ENCODE measurements at places on chromosomes 1 and 21. TPM values are rescaled to one million over a fixed set of nuclear protein-coding genes. Genes with fewer than 3 reads are reported as not detected.

DNA sequence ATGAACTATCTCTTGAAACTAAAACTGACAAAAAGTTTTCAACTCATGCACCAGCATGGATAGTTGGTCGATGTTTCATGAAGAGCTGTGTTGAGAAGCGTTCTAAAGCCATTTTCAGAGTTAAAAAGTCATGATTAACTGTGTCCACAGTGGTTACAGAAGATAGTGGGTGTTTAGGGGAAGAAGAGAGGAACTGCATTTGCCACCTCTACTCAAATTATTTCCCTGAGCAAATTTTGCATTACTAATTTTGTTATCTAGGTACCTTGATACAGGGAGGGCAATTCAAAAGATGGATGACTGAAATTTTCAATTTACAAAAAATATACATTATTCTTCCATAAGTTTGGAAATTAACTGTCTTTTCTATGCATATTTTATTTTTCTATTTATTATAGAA, 15.5 kb downstream of the SAMSN1 start:
- peaks cover 36% of the 10 kb centered on the region for H3K36me3 ChIP-seq
- no peak overlapping the region for H3K4me3 ChIP-seq
- H3K27ac ChIP-seq = peak overlapping the region; percentile 70
- no peak for DNase-seq
- peaks cover 72% of the 10 kb centered on the region for H3K4me1 ChIP-seq

- H3K36me3 ChIP-seq = peaks cover 45% of the 10 kb centered on the region
- peak overlapping the region; percentile 86 for H3K27ac ChIP-seq
- H3K4me1 ChIP-seq = peaks cover 87% of the 10 kb centered on the region
- DNase-seq = no peak
Measured at GRCh38 chr1:160741612-160742348, 2.7 kb downstream of the SLAMF7 start.

- no peak for DNase-seq
- H3K36me3 ChIP-seq = no peaks in the 10 kb centered on the region
- no peak overlapping the region for H3K27ac ChIP-seq
Measured at GRCh38 chr21:41957991-41958766, 4.4 kb upstream of the C2CD2 start.

DNA sequence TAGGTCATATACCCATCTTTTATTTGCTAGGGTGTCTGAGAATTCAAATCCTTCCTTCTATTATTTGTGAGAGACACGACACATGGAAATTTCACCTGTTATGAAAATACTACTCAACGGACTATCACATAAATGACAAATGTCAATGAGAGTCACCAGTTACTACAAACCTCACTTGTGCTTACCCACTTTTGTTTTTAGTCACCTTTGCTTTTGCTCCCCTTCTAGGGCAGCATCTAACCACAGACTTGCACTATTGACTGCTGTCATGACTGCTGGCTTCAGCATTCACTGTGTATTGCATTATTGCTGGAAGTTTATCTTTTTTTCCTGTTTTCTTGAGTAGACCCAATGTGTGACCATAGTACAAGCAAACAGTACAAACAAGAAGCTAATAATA, 1048.0 kb downstream of the PLA2G4A start:
- no peaks in the 10 kb centered on the region for H3K4me1 ChIP-seq
- H3K27ac ChIP-seq = no peak overlapping the region
- DNase-seq = no peak
- H3K27me3 ChIP-seq = no peaks in the 10 kb centered on the region
- H3K4me3 ChIP-seq = no peak overlapping the region

DNA sequence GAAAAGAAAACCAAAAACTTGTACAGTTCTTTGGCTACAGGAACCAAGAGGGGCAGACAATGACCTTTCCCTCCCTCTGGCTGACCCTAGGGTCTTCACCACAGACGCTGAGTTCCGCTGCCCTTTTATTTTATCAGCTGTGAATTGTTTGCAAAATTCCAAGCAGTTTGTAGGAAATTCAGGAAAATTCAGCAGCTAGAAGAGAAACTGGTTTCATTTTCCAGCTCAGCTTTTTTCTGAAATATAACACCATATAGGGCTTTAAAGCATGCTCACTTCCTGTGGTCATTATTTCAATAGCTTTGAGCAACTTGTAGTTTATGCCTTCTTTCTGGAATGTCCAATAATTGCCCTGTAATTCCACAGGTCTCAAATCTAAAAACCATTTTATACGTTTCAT, 5.5 kb upstream of the PIK3R3 start:
- no peak overlapping the region for H3K4me3 ChIP-seq
- H3K4me1 ChIP-seq = peaks cover 10% of the 10 kb centered on the region
- no peak overlapping the region for H3K27ac ChIP-seq
- peaks cover 30% of the 10 kb centered on the region for H3K27me3 ChIP-seq
- DNase-seq = no peak

GRCh38 chr1:12271033-12271432, 41.2 kb downstream of the VPS13D start:
- H3K36me3 ChIP-seq = peaks cover 30% of the 10 kb centered on the region
- H3K27ac ChIP-seq = no peak overlapping the region
- no peaks in the 10 kb centered on the region for H3K27me3 ChIP-seq
- no peak for DNase-seq
- no peak overlapping the region for H3K4me3 ChIP-seq

DNA sequence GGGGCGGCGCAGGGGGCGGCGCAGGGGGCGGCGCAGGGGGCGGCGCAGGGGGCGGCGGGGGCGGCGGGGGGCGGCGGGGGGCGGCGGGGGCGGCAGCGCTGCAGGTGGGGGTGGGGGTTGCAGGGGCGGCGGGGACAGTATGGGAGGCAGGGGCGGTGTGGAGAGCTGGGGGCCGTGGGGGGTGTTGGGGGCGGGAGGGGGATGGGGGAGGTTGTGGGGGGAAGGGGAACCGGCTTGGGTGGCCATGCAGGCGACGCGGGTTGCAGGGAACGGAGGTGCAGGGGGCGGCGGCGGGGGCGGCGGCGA, 13.0 kb upstream of the SLC19A1 start:
- H3K4me3 ChIP-seq = no peak overlapping the region
- peaks cover 33% of the 10 kb centered on the region for H3K4me1 ChIP-seq
- H3K27me3 ChIP-seq = peaks cover 2% of the 10 kb centered on the region
- DNase-seq = no peak
- H3K36me3 ChIP-seq = no peaks in the 10 kb centered on the region
- H3K27ac ChIP-seq = no peak overlapping the region

- H3K4me1 ChIP-seq = peaks cover 16% of the 10 kb centered on the region
- H3K36me3 ChIP-seq = peaks cover 3% of the 10 kb centered on the region
- H3K27me3 ChIP-seq = peaks cover 46% of the 10 kb centered on the region
- peak within 1 kb of the TSS; percentile 73 for H3K27ac ChIP-seq
Measured at GRCh38 chr1:237041795-237042525, at the start of gene RYR2. RYR2 (plus strand) TSS chr1:237042184; CDS start chr1:237042522, 338 bp downstream.

DNA sequence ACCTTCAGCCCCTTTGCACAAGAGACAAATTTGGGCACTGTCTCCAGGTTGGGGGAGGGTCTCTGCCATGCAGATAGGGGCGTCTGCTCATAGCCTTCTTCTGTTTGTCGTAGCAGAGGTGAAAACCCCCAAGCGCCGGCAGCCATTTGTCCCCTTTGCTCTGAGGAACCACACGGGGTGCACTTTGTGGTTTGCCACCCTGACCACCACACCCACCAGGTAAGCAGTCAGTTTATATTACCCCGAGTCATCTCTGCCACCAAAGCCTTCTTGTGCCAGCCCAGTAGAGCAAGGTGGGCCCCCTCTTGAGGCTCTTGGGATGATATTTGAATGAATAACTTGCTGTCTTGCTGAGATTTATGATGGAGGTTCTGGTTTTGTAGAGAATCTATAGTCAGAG, 111.8 kb downstream of the VPS13D start:
- peaks cover 48% of the 10 kb centered on the region for H3K4me1 ChIP-seq
- no peak overlapping the region for H3K4me3 ChIP-seq
- DNase-seq = no peak

DNA sequence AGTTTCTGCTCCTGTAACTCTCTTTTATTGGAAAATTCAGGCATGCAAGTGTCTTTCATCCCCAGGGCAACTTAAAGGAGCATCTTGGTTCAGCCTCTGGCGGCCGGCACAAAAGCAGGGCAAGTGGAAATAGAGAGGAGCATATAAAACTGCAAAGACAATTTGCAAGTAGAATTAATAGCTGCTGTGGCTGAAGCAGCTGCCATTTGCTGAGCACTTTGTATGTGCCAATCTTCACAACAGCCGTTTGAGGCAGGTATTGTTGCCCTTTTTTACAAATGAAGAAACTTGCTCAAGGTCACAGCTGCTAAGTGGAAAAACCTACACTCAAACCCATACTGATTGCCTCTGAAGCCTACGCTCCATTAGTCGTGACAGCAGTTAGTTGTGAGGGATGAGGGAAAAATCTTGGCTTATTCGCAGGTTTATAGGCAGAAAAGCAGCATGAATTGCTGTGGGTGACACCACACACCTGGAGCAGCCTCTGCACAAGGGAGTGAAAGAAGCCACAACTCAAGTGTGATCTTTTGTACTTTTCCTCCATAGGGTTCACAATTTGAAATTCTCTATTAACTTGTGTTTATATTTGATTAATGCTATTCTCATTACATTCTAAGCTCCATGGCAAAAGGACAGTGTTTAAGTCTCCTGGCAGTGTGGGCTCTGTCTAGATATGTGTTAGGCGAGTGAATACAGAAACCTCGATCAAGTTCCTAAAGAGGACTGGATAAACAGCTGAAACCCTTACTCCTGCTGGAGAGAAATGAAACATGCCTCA, 99.0 kb upstream of the BEND5 start:
- no peak overlapping the region for H3K27ac ChIP-seq
- no peak overlapping the region for H3K4me3 ChIP-seq
- no peak for DNase-seq
- no peaks in the 10 kb centered on the region for H3K36me3 ChIP-seq
- no peaks in the 10 kb centered on the region for H3K27me3 ChIP-seq

GRCh38 chr1:153615406-153615805, 719 bp downstream of the S100A14 start:
- no peak overlapping the region for H3K4me3 ChIP-seq
- no peaks in the 10 kb centered on the region for H3K27me3 ChIP-seq
- no peak for DNase-seq
- H3K4me1 ChIP-seq = no peaks in the 10 kb centered on the region
- no peaks in the 10 kb centered on the region for H3K36me3 ChIP-seq
- no peak overlapping the region for H3K27ac ChIP-seq

DNA sequence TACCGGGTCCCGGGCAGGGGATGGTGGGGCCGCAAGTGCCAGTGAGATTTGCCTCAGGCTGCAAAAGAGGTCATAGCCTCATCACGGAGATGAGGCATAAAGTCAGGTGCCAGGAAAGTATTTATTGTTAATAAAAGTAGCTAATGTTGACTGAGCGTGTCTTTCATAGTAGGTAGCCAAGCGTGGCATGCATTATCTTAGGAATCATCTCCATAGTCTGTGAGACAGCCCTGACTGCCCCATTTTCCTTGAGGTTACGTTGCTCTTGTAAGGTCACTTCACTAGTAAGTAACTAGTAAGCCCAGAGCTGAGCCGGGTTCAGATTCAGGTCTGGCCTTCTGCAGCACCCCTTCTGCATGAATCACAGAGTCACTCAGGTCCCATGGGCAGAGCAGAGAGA, 174.2 kb downstream of the CAMTA1 start:
- H3K27ac ChIP-seq = no peak overlapping the region
- no peak overlapping the region for H3K4me3 ChIP-seq
- no peaks in the 10 kb centered on the region for H3K36me3 ChIP-seq
- H3K4me1 ChIP-seq = peaks cover 7% of the 10 kb centered on the region
- DNase-seq = no peak

GRCh38 chr1:66439031-66439740, 94.8 kb upstream of the SGIP1 start:
- no peaks in the 10 kb centered on the region for H3K36me3 ChIP-seq
- no peaks in the 10 kb centered on the region for H3K27me3 ChIP-seq
- no peak for DNase-seq

DNA sequence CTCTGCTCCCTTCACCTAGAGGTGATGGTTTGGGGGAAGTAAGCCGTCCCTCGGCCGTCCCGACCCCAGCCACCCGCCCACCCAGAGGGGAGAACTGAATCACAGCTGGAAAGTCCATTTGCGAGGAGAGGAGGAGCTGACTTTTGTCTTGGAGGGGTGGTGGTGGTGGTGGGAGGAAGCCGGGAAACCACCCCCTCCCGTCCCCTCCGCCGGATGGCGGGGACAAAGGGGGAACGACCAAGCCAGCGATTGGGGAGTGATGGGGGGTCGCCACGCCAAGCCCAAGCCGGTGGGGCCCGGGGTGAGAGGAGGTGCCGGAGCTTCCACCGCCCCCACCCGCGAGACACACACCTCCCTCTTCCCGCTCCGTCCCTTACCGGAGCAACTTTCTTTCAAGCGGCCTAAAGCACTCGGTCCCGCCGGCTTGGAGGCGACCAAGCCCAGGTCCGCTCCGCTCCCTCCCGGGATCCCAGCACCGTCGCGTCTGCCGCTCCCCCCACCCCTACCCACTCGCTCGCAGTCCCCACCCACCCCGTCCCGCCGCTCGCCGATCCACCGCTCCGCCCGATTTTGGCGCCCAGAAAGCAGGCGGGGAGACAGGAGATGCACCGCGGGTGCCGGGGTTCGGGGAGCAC, 540 bp downstream of the ARHGEF2 start:
- peak overlapping the region; percentile 98 for H3K4me3 ChIP-seq
- DNase-seq = peak; percentile 61
- H3K27me3 ChIP-seq = no peaks in the 10 kb centered on the region
- peaks cover 24% of the 10 kb centered on the region for H3K36me3 ChIP-seq
- H3K27ac ChIP-seq = peak overlapping the region; percentile 92

DNA sequence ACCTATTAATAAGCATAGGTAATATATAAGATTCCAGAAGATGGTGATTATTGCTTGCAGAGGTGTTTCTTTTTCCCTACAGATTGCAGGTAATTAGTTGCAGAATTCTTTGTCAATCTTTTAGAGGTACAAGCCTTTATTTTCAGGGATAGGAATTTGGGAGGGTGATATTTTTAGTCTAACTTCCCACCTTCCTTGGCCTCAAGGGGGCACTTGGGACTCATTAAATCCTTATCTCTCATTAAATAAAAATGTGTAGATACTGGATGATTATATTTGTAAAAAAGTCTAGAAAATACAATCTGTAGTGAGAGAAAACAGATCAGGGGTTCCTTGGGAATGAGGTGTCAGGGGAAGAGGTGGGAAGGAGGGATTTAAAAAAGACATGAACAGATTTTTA, 179.2 kb downstream of the PATJ start:
- DNase-seq = no peak
- H3K4me3 ChIP-seq = no peak overlapping the region
- peaks cover 6% of the 10 kb centered on the region for H3K36me3 ChIP-seq
- H3K4me1 ChIP-seq = no peaks in the 10 kb centered on the region

- no peaks in the 10 kb centered on the region for H3K36me3 ChIP-seq
- H3K27ac ChIP-seq = no peak overlapping the region
- H3K27me3 ChIP-seq = no peaks in the 10 kb centered on the region
- H3K4me3 ChIP-seq = no peak overlapping the region
- no peak for DNase-seq
Measured at GRCh38 chr1:189644970-189645369, 832.7 kb downstream of the BRINP3 start.

- DNase-seq = no peak
- H3K27me3 ChIP-seq = no peaks in the 10 kb centered on the region
- no peak overlapping the region for H3K4me3 ChIP-seq
- peaks cover 34% of the 10 kb centered on the region for H3K36me3 ChIP-seq
Measured at GRCh38 chr1:77975386-77975785, 3.5 kb downstream of the FUBP1 start.

GRCh38 chr1:187634940-187635339, 806.2 kb downstream of the PLA2G4A start:
- no peaks in the 10 kb centered on the region for H3K27me3 ChIP-seq
- H3K4me3 ChIP-seq = no peak overlapping the region
- no peak for DNase-seq
- H3K27ac ChIP-seq = no peak overlapping the region
- H3K4me1 ChIP-seq = no peaks in the 10 kb centered on the region

AUNIP gene
- 9.8 TPM for total RNA-seq

SH3D21 gene
- 11.0 TPM for total RNA-seq

FCRL2 gene
- total RNA-seq = not detected

LRP8 gene
- 65.1 TPM for total RNA-seq

All from activated CD8-positive, alpha-beta memory T cell treated with anti-CD3 and anti-CD28 coated beads, Interleukin-2, amount 10 ng/mL, durations not matched to agents 7 days and 5 days (primary cell).